ENCODE measurements at places on chromosomes 1 and 21.
A peak's percentile ranks its signal among the peaks of the same experiment; 100 is the strongest.

DNA sequence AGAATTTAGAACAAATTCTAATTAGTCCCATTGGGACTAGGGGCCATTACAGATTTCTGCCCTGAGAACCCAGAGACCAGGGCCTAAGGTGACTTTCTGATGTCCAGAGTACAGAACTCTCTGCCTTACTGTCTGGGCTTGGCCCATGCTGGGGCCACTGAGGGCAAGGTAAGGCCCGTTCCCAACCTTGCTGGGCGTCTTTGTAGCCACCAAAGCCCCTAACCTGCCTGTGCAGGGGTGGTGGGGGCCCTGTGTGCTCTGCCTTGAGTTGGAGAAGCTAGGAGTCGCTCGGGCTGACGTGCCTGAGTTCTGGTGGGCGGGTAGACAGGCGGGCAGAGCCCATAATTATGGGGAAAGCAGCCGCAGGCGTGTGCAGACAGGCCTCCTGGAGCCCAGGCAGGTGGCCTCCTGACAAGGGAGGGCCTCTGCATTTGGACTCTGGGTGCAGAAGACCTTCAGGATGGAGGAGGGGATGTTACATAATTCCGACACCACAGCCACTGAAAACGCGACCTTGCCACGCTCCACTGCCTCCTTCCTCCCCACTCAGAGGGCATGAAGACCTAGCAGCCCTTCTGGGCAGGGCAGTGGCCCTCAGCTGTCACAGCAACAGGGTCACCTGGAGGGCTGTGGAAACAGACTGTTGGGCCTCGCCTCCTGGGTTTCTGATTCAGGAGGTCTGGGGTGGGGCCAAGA is 239.9 kb upstream of the TMEM51 start:
- DNase-seq: no peak

- no peak for DNase-seq
These were observed 48.4 kb upstream of the ATP5PO start for GRCh38 chr21:33963848-33964555.

DNA sequence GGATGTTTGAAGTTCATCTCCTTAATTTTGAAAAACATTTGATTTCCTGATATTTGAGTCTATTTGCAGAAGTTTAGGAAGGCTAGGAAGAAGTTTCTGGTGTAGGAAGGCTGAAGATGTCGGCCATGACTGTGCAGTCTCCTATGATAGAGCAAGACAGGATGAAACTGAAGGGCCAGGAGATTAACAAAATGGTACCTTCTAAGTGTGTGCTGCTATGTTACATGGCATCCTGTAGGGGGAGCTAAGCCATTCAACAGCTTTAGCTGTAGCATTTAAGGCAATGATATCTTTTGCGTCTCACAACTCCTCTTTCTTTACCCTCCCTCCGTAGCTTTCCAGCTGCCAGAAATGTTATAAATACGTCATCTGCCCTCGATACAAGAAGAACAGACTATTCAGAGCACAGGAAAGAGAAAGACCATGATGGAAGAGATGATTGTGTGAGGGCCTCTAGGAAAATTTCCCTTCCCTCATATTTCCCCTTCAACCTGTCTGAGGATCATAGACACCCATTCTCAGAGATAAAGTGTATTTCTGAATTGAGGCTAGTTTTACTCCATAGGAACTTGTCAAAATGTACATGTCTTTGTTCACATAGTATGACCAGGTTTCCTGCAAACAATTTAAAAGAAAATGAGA is 61.1 kb downstream of the XCL1 start:
- DNase-seq: no peak

- no peak for DNase-seq
These were observed 1410.1 kb downstream of the MRPL39 start for GRCh38 chr21:24197132-24197643.

- no peak for DNase-seq
These were observed 30.2 kb downstream of the NUCKS1 start for GRCh38 chr1:205719762-205720161.

DNA sequence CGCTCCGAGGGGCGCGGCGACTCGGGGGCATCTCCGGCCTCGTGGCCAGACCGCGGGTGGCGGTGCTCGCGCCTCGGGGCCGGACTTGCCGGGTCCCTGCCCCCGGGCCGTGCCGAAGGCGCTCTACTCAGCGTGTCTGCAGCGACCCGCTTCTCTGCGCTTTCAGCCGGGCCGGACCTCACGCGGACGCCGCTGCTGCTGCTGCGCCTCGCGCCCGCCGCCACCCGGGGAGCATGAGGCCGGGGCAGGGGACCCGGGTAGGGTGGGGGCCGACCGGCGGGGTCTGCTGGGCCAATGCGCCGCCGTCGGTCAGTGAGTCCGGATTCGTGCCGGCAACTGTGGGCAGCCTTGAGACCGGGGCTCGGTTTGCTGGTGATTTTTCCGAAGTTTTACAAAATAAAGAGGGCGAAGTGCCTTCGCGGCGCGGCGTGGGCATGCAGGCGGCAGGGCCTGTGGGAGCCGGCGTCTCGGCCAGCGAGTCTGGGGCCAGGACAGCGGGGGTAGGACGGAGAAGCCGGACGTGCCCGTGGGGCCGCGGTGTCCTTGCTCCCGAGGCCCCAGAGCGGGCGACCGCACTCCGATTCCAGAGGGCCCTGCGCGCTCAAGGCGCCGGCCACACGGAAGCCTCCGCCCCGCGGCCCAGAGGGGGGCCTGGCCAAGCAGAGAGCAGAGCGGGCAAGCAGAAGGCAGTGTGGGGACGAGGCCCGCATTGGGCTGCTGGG is 749 bp downstream of the FAM163A start:
- no peak for DNase-seq

- no peak for DNase-seq
These were observed 1535.2 kb downstream of the PLA2G4A start for GRCh38 chr1:188363943-188364342.

GRCh38 chr1:228669242-228669585 is 66.1 kb upstream of the RHOU start:
- no peak for DNase-seq

GRCh38 chr1:154769193-154769895 is 100.7 kb downstream of the KCNN3 start:
- no peak for DNase-seq

DNA sequence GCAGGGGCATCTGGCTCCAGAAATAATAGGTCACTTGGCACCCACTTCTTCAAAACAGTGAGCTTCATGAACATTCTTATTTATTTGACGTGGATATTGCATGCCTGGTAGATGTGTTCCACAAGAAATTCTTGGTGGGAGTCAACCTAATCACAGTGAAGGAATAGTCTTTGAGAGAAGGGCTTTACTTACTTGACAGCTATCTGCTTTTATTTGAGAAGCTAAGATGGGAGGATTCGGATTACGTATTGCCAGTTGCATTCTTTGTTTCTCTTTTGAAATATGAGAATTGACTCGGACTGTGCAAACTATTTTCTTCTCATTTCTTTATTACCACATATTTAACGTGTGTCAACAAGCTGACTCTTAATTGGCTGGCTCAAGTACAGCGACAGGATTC is 117.2 kb downstream of the FASLG start:
- DNase-seq: no peak

- DNase-seq: no peak
These were observed 104.0 kb downstream of the MIS18A start for GRCh38 chr21:32174819-32175218.

DNA sequence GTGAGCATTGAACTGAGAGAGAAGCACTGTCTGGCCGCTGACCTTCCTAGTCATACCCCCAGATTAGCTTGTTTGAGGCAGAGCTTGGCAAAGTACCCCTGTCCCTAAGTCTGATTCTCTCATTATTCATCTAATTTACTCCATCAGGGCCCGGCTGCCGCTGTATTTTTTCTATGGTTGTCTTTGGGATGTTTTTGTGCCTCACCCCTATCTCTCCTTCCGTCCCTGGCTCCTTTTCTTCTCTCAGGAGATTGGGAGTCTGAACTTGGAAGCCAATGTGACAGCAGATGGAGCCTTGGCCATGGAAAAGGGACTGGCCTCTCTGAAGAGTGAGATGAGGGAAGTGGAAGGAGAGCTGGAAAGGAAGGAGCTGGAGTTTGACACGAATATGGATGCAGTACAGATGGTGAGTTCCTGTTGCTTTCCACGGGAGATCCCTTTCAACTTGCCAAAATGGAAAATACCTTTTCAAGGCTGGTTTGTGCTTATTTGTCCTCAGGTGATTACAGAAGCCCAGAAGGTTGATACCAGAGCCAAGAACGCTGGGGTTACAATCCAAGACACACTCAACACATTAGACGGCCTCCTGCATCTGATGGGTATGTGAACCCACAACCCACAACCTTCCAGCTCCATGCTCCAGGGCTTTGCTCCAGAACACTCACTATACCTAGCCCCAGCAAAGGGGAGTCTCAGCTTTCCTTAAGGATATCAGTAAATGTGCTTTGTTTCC is 53.9 kb downstream of the LAMC2 start:
- DNase-seq: no peak

DNA sequence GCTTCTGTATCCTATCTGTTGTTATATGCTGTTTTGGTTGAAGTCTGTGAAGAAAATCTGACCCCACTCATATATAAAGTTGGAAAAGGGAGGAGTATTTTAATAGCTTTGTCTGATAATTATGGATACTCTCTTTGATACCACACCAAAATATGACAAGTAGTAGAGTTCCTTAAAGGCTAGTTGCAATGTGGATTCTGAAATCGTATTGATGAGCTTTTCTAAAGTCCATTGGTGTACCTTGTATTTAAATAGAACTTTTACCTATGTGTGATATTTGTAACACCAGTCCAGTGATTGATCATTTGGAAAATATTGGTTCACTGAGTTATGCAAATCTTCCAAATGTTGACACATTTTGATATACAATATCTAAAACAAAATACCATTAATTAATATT is 7.7 kb downstream of the GAS5 start:
- no peak for DNase-seq

DNA sequence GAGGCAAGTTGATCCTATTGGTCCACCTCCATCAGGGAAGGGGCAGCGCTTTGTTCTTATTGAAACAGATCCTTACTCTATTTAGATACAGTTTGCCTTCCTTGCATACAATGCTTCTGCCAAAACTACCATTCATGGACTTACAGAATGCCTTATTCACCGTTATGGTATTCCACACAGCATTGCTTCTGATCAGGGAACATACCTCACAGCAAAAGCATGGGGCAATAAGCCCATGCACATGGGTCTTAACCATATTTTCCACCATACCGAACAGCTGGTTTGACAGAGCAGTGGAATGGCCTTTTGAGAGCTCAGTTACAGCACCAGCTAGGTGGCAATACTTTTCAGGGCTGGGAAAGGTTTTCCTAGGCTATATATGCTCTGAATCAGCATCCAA is 544.8 kb upstream of the ADGRL4 start:
- DNase-seq: no peak

- no peak for DNase-seq
These were observed 177.7 kb downstream of the C1orf94 start for GRCh38 chr1:34354367-34354766.

- DNase-seq: no peak
These were observed 3.8 kb upstream of the NBPF1 start for GRCh38 chr1:16617114-16617631.

DNA sequence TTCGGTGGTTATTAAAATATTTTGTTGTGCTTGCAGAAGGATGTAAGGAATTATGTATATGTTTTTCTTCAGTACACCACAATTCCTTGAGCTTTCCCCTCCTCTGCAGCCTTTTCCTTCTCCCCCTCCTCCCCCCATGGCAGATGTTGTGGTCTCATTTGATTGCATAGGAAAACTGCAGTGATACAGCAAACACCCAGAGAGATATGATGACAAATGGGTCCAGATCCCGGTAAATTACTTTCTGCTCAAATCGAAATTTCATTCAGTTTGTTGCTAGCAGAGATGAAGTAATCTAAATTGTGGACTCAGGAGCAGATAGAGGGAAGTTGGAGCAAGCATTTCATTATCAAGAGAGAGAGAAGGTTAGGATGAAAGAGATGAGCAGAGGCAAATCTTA is 9.9 kb downstream of the LMO4 start:
- DNase-seq: no peak

DNA sequence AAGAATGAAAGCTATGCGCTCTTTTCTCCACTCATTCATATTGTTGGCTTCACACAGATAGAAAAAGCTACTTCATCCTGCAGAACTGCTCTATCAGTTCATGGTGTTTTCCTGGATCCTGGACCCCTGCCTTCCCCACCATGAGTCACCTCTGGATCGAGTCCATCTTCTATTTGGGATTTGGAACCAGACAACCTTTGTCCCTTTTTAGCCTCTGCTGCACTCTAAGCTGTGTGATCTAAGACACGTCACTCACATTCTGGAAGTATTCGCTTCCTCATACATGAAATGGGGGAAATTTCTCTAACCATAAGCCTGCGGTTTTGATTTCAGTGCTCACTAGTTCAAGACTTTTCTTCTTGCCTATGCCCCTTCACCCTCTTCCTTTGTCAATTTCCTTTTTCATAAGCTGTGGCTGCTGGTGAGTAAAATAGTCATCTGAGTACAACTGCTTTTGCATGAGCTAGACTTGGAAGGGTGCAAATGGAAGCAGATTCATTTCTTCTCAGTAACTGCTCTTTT is 14.1 kb upstream of the DEGS1 start:
- peak; percentile 67 for DNase-seq

DNA sequence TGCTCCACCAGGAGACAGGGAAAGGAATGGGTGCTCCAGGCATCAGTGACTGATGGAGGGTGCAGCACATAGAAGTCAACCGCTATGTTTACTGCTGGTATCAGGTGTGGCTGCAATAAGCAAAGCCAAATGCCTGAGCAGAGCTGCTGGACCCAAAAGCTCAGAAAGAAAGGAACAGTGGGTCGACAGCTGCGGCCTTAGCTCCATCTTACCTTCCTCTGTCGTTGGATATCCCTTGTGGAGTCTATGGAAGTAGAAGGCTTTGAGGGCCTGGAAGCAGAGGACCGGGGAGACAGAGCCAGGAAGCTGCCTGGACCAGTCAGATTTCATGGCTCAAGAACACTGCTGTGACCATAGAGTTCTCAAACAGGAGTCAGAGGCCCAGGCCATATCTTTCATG is 45.3 kb downstream of the RIMS3 start:
- DNase-seq: no peak

DNA sequence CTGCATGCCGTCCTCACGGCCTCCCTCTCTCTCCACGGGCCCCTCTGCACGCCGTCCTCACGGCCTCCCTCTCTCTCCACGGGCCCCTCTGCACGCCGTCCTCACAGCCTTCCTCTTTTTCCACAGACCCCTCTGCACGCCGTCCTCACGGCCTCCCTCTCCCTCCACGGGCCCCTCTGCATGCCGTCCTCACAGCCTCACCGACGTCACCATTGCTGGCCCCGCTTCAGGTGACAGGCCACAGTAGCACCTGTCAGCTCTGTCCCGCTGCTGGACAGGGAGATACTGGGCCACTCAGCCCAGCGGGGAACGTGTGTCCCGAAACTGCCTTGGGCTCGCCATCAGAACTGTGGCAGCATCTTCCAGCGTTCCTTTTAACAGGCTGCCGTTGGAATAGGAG is 82.8 kb upstream of the COL6A1 start:
- DNase-seq: no peak

All from CD4-positive, alpha-beta T cell treated with Interleukin-6 at 100 ng/mL for 8 hours (primary cell).